Activated CD4-positive, alpha-beta T cell treated with anti-CD3 and anti-CD28 coated beads, Interleukin-2, amount 10 ng/mL, durations not matched to agents 7 days and 5 days (primary cell): ENCODE measurements at places on chromosomes 7 and 10.

GRCh38 chr7:91407942-91408341 lies 143.7 kb downstream of the FZD1 start:
- H3K4me1 ChIP-seq = no peaks in the 10 kb centered on the region
- H3K27ac ChIP-seq = no peak overlapping the region
- H3K4me3 ChIP-seq = no peak overlapping the region
- H3K36me3 ChIP-seq = no peaks in the 10 kb centered on the region
- H3K27me3 ChIP-seq = no peaks in the 10 kb centered on the region
- no peak for DNase-seq

- H3K4me3 ChIP-seq = no peak overlapping the region
- no peak overlapping the region for H3K27ac ChIP-seq
- no peaks in the 10 kb centered on the region for H3K36me3 ChIP-seq
- H3K4me1 ChIP-seq = no peaks in the 10 kb centered on the region
- no peak for DNase-seq
- H3K27me3 ChIP-seq = peaks cover 26% of the 10 kb centered on the region
These were observed 10.1 kb upstream of the UNC5B start for GRCh38 chr10:71202314-71202713.

DNA sequence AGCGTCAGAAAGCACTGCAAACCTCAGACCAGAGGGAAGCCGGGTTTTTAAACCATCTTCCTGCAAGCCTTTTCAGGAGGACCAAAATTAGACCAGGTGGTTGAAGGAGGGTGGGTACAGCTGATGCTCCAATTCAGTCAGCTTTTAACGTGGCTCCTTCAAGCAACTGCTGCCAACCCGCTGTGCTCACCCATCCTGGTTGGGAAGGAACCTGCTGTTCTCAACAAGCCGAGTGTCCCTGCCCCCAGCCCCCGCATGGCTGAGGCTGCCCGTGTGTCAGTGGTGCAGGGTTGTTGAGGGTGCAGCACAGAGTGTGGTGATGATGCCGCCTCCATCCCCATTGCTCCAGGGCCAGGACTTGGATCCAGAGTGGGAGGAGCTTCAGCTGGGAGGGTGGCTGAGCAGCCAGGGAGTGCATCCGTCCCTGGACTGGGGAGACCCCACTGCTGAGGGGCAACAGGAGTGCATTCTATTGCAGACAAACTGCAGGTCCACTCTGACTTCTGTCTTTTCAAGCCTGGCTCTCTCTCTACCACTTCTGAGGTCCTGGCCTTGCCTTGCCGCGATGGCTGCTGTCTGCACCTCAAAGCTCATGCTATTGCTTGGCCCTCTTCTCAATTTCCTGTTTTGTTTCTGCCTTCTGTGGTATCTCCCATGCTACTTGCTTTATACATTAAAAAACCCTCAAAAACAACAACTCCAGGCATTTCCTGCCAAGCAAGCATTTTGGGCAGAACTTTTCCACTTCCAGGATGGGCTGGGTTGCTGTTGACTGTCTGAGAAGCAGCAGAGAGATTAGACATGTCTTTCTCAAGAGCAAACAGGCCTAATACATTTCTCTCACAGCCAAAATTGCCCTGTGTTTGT lies 134.7 kb downstream of the DNAJB6 start:
- DNase-seq = peak; percentile 65
- H3K36me3 ChIP-seq = peaks cover 44% of the 10 kb centered on the region
- peak overlapping the region; percentile 91 for H3K27ac ChIP-seq
- H3K27me3 ChIP-seq = peaks cover under 1% of the 10 kb centered on the region

DNA sequence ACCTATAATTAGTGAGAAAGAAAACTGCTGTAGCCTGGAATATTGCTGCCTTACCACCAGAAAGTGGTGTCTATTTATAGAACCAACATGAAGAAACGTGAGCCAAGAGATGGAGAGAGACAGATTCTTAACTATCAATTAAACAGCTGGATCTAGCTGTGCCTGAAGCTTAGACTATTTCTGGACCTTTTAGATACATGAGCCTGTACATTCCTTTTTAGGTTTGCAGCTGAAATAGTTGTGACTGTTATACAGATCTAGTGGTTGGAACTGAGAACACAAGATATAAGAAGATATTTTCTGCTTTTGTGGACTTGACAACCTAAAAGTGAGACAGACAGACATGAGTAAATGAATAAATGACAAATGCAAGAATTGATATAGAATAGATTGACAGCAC lies 73.4 kb downstream of the CDK14 start:
- no peak overlapping the region for H3K27ac ChIP-seq
- no peaks in the 10 kb centered on the region for H3K36me3 ChIP-seq
- DNase-seq = no peak
- no peak overlapping the region for H3K4me3 ChIP-seq

DNA sequence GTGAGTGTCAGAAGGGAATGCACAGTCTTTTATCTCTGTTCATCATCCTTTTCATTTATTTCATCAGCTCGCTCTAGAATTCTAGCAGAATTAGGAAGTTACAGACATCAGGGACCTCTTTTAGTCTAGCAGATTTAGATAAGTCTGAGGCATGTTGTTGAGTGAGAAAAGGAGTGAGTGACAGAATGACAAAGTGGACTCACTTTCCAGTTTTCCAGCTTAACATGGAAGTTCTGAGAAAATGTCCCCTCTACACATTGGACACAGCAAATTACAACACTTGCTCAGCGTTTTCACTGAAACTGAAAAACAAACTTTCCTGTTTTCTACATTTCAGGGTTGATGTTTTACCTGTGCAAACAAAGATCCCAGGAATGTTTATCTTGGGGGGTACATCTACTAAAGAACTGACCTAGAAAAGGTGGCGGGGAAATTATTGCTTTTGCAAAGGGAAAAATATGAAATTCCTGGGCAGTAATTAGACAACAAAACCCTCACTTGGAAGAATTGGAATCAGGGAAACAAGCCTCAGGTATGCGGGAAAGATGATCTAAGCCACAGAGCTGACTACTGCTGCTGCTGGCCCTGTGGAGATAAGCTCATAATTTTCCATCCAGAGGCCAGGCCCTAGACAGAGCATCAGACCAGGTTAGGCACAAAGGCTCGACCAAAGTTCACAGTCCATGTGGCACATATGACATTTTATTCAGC lies 14.6 kb upstream of the CYP3A5 start:
- H3K27ac ChIP-seq = no peak overlapping the region
- H3K36me3 ChIP-seq = peaks cover 2% of the 10 kb centered on the region
- H3K4me3 ChIP-seq = no peak overlapping the region
- DNase-seq = no peak
- no peaks in the 10 kb centered on the region for H3K4me1 ChIP-seq
